ENCODE measurements at places on chromosomes 3 and 15.

DNA sequence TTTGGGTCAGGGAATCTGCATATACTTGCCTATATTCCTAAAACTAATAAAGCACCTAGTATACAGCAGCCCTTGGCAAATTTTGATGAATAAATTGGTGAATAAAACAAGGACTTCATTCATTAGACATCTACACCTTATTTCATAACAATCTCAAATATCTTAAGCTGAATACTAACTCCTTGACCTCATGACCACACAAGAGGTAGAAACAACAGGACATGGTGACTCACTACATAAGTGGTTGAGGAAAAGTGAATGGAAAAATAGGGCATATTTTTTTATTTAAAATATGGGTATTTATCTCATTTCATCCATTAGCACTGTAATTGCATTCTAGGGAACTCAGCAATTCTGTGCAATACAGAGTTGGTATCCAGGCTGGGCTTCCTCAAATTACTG lies 7.8 kb upstream of the STAC start:
- no peak for DNase-seq

DNA sequence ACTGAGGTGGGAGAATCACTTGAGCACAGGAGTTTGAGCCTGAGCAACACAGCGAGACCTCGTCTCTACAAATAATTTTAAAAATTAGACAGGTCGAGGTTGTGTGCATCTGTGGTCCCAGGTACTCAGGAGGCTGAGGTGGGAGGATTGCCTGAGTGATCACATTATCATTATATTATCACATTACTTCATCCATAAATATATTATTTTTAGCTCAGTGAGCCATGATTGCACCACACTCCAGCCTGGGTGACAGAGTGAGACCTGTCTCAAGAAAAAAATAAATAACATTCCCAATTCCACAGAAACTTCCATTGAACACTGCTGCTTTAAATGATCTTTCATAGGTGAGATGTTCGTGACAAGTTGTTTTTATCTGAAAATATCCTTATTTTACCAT lies 21.8 kb downstream of the GABPB1 start:
- no peak for DNase-seq

- DNase-seq = no peak
Measured at GRCh38 chr15:40069178-40070165, 30.5 kb upstream of the SRP14 start.

GRCh38 chr15:77085297-77085696 lies 14.4 kb upstream of the TSPAN3 start:
- no peak for DNase-seq

DNA sequence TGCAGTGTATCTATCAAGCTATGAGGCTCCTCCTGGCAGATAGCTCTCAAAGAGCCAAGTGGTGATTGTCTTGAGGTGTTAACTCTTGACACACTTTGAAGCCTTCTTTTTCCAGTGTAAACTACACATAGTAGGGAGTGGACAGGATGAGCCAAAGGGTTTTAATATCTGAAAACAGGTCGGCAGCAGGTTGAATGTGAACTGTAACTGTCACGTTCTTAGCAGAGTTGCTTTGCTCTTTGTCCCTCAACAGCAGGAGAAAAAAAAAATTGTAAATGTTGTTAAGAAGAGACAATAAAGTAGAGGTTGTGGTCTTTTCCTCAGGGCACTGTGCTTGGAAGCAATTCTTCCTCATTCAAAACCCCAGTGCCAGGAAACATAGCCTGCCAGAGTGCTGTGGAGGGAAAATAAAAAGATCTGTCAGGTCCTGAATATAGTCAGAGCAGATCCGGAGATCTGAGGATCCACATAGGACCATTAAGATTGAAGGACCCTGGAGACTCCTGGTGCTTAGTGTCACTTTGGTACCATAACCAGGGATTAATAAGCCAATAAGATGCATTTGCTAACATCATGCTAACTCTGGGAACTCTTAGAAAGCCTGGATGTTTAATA lies 229.7 kb downstream of the NAALADL2 start:
- DNase-seq = no peak

Measured in stimulated activated CD4-positive, alpha-beta T cell treated with anti-CD3 and anti-CD28 coated beads, Interleukin-2, amount 100 ng/mL, for 24 hours (primary cell).